Mammary epithelial cell (primary cell): ENCODE measurements at places on chromosomes 7 and 10.

DNA sequence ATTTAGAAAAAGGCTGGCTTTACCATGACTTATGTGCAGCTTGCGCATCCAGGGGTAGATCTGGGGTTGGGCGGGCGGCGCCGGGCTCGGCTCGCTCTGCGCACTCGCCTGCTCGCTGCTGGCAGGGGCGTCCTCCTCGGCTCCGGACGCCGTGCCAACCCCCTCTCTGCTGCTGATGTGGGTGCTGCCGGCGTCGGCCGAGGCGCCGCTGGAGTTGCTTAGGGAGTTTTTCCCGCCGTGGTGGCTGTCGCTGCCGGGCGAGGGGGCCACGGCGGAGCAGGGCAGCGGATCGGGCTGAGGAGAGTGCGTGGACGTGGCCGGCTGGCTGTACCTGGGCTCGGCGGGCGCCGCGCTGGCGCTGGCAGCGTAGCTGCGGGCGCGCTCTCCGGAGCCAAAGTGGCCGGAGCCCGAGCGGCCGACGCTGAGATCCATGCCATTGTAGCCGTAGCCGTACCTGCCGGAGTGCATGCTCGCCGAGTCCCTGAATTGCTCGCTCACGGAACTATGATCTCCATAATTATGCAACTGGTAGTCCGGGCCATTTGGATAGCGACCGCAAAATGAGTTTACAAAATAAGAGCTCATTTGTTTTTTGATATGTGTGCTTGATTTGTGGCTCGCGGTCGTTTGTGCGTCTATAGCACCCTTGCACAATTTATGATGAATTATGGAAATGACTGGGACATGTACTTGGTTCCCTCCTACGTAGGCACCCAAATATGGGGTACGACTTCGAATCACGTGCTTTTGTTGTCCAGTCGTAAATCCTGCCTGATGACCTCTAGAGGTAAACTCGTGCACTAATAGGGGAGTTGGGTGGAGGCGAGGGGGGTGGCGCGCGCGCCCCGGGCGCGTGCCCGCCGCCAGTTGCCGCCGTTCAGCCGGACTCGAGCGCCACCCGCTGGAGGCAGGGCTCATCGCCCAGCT lies at the start of gene HOXA5:
TSS of gene HOXA5 (minus strand) at position 659 of the 927 bp plus-strand sequence. CDS start at position 585, 74 bp downstream.
- peak; percentile 99 for DNase-seq

GRCh38 chr7:157711353-157711888 lies 374.6 kb downstream of the DNAJB6 start:
- no peak for DNase-seq

DNA sequence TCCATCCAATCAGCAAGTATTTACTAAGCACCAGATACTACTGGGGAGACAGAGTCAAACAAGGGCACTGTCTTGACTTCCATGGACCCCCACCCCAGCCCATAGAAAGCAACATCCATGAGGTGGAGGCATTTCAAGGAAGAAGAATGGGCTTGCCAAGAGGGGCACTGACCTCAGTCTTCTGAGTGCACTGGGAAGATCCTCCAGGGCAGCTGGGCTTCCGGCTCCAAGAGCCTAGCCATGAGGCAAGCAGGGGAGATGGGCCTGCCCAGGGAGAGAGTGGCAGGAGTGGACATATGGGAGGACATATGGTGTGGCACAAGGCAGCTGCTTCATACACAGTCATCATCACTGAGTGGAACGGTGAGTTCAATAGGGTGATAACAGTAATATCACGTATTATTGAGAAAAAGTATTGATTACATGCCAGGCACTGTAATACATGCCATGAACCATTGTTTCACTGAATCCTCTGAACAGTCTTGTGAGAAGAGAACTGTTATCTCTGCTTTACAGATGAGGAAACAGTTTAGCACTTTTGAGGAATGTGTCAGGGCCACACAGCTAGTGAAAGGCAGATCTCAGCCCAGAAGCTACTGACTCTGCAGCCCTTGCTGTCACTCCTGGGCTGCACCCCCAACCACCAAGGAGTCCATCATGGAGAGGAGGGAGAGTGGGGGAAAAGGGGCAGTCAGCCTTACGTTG lies 331.7 kb upstream of the ZMIZ1 start:
- DNase-seq: no peak

GRCh38 chr7:778271-778967 lies 51.3 kb upstream of the PRKAR1B start:
- DNase-seq: no peak

DNA sequence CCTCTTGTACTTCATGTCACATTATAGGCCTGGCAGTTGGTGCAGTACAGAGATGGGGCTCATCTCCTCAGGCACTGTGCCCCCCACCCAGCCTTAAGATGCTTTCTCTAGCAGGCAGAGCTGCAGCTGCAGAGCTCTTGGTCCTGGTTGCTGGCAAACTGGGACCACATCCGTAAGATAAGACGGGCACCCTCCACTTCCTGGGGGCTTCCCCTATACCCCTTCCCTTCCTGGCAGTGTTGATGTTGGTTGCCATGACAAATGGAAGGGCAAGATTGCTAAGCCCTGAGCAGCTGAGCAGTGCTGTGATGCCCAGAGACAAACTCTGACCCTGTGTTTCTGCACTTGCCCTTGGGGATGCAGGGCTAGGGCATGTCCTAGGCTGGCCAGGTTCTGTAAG lies 103.4 kb upstream of the ANLN start:
- DNase-seq: no peak

DNA sequence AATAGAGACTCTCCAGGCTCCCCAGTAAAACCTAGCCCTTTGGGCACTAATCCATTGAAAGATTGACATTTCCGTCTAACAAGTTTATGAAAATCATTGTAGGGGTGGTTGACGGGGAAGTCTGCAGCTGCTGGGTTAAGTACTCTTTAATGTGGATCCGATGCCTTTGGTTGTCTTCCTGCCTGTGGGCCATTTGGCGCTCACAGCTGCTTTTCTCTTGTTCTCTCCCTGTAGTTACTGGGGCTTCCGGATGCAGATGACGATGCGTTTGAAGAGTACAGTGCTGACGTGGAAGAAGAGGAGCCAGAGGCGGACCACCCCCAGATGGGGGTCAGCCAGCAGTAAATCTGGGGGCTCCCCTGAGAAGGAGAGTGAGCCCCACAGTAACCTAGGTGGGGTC lies 22.4 kb downstream of the MTURN start:
- DNase-seq: no peak

GRCh38 chr7:78863281-78863680 lies 590.2 kb downstream of the MAGI2 start:
- DNase-seq: no peak

GRCh38 chr7:151235091-151235787 lies 3.0 kb downstream of the CHPF2 start:
- DNase-seq: no peak

GRCh38 chr7:82423446-82423845 lies 20.1 kb downstream of the CACNA2D1 start:
- no peak for DNase-seq
